ENCODE measurements at places on chromosomes 12 and 14. TPM values are rescaled to one million over a fixed set of nuclear protein-coding genes. Genes with fewer than 3 reads are reported as not detected.

Gene TNS2
- total RNA-seq, result 58.6 TPM

Gene CD27
- total RNA-seq, result not detected

Gene TESPA1
- total RNA-seq, result not detected

Gene PPP1R1A
- total RNA-seq, result not detected

Gene GARIN6
- not detected for total RNA-seq

Gene PRIMA1
- not detected for total RNA-seq

Gene CCDC177
- 0.09 TPM for total RNA-seq

Gene DNAH10
- total RNA-seq, result 0.32 TPM

Gene KLRG1
- 0.34 TPM for total RNA-seq

Gene CATSPERB
- total RNA-seq, result not detected

Gene CLEC12A
- total RNA-seq, result not detected

Gene RPL10L
- not detected for total RNA-seq

Gene GZMH
- not detected for total RNA-seq

Gene KERA
- total RNA-seq, result not detected

Gene IL31
- not detected for total RNA-seq

Gene HOMEZ
- total RNA-seq, result 3.3 TPM

Gene PTGER2
- 35.9 TPM for total RNA-seq

Gene FAM90A1
- not detected for total RNA-seq

Gene EML1
- total RNA-seq, result 84.0 TPM

Gene KCNC2
- total RNA-seq, result not detected

Gene GUCY2C
- not detected for total RNA-seq

Gene KNTC1
- 6.0 TPM for total RNA-seq

Gene KRT6A
- 2.5 TPM for total RNA-seq

Gene PCED1B
- total RNA-seq, result not detected

Gene DDX51
- 6.5 TPM for total RNA-seq

Gene TRIM9
- under 0.01 TPM for total RNA-seq

Gene TCL1B
- total RNA-seq, result not detected

Gene EEF1AKMT3
- 5.7 TPM for total RNA-seq

Gene SCAF11
- 35.1 TPM for total RNA-seq

Gene SERPINA1
- 0.16 TPM for total RNA-seq

Gene CLEC2A
- total RNA-seq, result not detected

Gene KLRC3
- not detected for total RNA-seq

Gene SPTB
- not detected for total RNA-seq

Gene KRT77
- not detected for total RNA-seq
